ENCODE measurements at places on chromosomes 12 and 14. TPM values are rescaled to one million over a fixed set of nuclear protein-coding genes. Genes with fewer than 3 reads are reported as not detected.

GRCh38 chr14:29102266-29102665, 335.7 kb downstream of the FOXG1 start:
- DNase-seq: no peak

- DNase-seq: no peak
These were observed 74.4 kb downstream of the DAAM1 start for GRCh38 chr14:59262717-59263454.

The CIROP gene
- total RNA-seq: not detected

DNA sequence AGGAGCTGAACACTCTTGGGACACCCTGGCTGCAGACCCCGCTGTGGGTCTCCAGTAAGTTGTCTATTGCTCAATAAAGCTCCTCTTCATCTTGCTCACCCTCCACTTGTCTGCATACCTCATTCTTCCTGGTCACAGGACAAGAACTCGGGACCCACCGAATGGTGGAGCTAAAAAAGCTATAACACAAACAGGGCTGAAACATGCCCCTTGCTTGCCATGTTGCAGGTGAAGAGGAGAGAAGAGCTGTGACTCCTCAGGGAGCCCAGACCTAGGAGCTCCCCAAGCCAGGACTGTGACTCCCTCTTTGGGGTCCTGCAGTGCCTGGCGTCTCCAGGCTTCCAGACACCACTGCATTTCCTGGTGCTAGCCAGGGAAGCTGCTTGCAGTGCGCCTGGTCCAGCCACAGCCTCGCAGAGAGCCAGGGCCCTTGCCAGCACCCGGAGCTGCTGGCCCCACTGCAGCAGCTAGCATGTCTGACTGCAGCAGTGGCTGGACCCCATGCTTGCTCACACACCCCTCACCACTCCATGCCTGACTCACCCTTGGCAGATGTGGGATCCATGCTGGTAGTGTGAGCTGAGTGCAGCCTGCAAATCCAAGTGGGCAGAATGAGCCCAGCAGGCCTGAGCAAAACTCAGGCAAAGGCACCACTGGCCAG, 37.1 kb upstream of the OR5AU1 start:
- DNase-seq: no peak

- DNase-seq: no peak
These were observed 16.6 kb downstream of the ACTR10 start for GRCh38 chr14:58216544-58216943.

All from osteocyte (in vitro differentiated cells).